ENCODE measurements at places on chromosomes 3 and 15. TPM values are rescaled to one million over a fixed set of nuclear protein-coding genes. Genes with fewer than 3 reads are reported as not detected.

- DNase-seq: no peak
Measured at GRCh38 chr3:124837065-124837464, 50.1 kb downstream of the ITGB5 start.

GRCh38 chr3:13711911-13712650 is 163.2 kb downstream of the FBLN2 start:
- no peak for DNase-seq

- no peak for DNase-seq
Measured at GRCh38 chr15:30889196-30889595, 14.5 kb upstream of the FAN1 start.

DNA sequence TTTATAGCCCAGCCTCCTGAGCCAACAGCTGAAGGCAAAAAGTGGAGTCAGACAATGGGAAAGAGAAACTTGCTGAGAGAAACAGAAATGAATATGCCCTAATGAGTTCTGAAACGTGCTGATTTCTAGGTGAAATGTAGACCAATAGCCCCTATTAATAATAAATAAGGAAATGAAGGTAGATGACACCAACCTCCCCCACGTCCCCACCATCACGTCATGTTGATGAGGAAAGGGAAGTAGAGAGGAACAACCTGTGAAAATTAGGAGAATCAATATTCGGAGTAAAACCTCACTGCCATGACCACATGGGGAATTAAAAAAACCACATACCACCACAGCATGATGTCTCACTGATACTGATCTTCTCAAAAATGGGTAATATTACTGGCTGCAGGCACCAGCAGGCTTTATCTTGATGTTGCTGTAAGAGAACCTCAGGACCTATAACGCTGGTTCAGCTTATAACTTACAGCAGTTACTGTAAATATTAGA is 64.0 kb downstream of the KAT2B start:
- DNase-seq: no peak

GRCh38 chr3:189369636-189370035 is 197.9 kb downstream of the TPRG1 start:
- DNase-seq: no peak

DNA sequence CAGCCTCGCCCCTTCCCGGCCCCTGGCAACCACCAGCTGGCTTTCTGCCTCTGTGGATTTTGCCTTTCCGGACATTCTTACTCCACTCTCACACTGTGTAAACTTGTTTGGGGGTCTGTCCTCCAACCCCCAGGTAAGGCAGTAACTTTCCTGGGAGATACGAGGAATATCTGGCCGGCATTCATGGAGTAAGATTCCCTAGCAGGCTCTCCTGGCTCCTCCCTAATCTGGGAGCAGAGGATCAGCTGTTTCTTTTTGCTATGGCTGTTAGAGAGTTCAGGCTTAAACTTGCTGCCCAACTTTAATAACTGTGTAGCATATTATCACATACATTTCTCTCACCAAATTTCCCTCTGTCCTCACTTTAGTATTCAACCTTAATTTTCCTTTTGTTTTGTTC is 64.3 kb downstream of the IGF2BP2 start:
- no peak for DNase-seq

DNA sequence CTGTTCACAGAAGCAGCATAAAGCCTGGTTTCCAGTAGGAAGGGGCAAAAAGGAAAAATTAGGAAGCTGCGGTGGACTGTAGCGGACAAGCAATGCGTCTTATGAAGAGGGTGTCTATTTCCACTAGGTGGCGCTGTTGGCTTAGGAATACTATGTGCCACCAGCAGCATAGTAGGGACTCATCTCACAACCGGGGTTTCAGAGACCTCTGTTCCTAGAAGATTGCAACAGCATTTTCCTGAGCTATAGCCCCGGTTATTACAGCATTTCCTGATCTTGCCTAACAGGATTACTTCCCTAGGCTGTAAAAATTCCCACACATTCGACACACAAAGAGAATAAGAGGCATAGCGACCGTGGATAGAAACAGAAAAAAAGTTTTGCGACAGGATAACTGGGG is 683.0 kb downstream of the TBL1XR1 start:
- DNase-seq: no peak

DNA sequence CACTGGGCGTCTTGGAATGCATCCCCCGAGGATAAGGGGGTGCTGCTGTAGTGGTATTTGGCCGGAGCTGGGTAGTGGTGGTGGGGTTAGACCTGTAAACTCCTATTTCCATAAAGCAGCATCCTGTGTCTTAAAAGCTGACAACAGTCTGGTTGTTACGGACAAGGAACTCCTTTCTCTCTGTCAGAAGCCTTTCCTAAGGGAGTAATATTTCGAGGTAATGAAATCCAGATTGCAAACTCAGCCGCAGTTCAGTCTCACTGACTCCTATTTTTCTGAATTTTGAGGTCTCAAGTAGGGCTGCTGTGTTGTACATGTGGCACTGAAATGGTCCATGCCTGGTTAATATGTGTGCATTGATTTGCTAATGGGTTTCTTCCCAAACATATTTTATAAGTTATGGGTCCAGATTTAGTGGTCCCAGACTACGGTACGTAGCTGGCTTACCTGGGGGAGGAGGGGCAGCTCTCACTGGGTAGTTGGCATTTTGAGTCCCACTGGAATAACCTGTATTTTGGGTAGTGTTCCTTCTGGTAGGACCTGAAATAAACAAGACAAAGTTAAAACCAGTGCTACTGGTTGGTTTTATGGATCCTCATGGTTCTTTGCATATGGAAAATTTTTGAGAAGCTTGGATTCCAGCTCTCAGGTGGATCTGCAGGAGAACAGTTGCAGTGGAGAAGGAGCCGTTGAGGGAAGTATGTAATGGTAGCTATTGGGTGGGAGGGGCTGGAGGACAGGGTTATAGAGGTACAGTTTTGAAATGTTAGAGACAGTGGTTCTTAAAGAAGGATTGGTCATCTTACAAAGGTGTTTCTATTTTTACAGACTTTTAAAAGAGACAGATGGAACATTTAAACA is 48.6 kb upstream of the LDHAL6B start:
- no peak for DNase-seq

- no peak for DNase-seq
Measured at GRCh38 chr3:195184716-195185421, 86.1 kb downstream of the XXYLT1 start.

GRCh38 chr3:195394024-195394423 is 48.8 kb downstream of the ACAP2 start:
- DNase-seq: no peak

DNA sequence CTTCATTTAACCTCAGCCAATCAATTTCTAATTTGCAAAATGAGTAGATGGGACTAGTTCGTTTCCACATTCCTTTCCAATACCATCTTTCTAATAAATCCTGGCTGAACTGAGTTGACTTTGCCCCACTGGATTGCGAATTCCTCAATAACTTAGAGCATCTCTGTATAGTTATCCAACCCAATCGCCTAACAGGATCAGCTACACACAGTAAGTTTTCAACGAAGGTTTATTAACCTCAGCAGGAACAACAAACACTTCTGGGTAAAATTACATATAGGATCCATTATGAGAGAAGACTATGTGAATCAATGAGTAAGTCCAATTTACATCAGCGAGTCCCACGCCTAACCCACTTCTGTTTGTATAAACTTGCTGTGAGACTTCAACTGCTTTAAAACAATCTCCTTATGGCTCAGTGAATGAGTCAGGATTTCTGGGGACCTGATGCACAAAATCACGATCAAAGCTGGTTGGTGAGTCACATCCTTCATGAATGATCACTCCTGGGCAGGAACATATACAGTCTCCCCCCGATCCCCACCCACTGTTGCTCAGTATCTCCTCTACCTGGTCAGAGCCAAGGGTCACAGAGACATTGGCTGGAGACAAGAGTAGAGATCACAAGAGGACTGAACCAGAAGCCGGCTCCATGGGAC is 142.8 kb downstream of the EDEM1 start:
- DNase-seq: no peak

GRCh38 chr15:61364871-61365270 is 135.8 kb upstream of the RORA start:
- DNase-seq: no peak

DNA sequence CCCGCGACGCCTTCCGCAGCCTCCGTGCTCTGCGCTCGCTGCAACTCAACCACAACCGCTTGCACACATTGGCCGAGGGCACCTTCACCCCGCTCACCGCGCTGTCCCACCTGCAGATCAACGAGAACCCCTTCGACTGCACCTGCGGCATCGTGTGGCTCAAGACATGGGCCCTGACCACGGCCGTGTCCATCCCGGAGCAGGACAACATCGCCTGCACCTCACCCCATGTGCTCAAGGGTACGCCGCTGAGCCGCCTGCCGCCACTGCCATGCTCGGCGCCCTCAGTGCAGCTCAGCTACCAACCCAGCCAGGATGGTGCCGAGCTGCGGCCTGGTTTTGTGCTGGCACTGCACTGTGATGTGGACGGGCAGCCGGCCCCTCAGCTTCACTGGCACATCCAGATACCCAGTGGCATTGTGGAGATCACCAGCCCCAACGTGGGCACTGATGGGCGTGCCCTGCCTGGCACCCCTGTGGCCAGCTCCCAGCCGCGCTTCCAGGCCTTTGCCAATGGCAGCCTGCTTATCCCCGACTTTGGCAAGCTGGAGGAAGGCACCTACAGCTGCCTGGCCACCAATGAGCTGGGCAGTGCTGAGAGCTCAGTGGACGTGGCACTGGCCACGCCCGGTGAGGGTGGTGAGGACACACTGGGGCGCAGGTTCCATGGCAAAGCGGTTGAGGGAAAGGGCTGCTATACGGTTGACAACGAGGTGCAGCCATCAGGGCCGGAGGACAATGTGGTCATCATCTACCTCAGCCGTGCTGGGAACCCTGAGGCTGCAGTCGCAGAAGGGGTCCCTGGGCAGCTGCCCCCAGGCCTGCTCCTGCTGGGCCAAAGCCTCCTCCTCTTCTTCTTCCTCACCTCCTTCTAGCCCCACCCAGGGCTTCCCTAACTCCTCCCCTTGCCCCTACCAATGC is 2.0 kb downstream of the ISLR start:
- no peak for DNase-seq

Gene P2RY13
- 0.96 TPM for total RNA-seq
